ENCODE measurements at places on chromosomes 5 and 9.
A peak's percentile ranks its signal among the peaks of the same experiment; 100 is the strongest.

GRCh38 chr5:112965733-112966306, 10.8 kb upstream of the DCP2 start:
- DNase-seq = no peak

DNA sequence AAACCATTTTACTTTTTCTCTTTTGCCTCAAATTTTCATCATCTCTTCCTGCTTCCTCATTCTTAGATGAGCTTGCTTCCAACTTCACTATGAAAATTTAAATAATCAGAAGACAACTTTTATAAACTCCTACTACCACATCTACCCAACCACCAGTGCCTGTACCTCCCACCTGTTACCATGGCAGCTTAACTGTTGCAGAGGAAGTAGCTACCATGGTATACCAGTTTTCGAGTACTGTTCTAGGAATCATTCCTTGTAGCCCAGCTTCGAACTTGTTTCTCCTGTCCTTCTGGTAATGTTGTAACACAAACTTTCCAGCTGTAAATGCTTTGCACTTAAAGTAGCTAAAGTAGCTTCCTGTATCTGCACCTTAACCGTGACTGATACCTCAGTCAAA, 266.8 kb upstream of the NREP start:
- no peak for DNase-seq

GRCh38 chr9:137679695-137680305, 61.0 kb downstream of the EHMT1 start:
- DNase-seq = no peak

GRCh38 chr9:123262338-123262737, 6.0 kb downstream of the STRBP start:
- DNase-seq = no peak

DNA sequence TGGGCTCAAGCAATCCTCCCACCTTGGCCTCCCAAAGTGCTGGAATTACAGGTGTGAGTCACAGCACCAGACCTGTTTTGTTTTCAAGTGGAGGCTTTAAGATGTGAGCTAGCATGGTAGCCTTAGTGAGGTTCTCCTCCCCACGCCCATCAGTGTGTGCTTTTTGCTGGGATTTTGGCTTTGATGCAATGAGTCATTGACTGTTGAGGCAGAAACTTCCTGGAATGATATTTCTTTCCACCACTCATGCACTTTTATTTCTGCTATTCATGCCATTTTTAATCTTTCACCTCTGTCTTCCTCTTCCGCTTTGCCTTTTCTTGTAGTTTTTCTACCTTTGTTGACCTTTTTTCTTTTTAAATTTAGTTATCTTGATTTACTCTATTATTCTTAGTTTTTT, 4.2 kb upstream of the NFIL3 start:
- no peak for DNase-seq

DNA sequence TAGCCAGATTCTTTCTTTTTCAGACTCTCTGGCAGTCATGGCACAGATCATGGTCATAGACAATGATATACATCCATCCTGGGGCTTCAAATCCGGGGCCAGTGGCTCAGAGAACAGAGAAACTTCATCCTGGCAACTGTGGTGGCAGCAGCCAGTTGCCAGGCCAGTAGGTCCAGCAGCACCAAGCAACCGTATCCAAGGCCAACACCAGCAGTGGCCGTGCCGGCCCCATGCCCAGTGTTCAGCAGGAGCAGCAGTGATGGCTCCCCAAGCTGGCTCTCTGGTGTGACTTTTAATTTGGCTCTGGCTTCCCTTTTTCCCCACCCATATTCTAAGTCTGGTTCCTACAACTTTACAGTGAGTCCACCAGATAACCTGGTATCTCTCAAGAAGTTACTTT, 300.5 kb downstream of the DEPDC1B start:
- DNase-seq = no peak

- DNase-seq = no peak
These were observed 708.0 kb upstream of the GRAMD2B start for GRCh38 chr5:125715216-125715615.

- peak; percentile 25 for DNase-seq
These were observed 79.3 kb downstream of the BRINP1 start for GRCh38 chr9:119289740-119290433.

DNA sequence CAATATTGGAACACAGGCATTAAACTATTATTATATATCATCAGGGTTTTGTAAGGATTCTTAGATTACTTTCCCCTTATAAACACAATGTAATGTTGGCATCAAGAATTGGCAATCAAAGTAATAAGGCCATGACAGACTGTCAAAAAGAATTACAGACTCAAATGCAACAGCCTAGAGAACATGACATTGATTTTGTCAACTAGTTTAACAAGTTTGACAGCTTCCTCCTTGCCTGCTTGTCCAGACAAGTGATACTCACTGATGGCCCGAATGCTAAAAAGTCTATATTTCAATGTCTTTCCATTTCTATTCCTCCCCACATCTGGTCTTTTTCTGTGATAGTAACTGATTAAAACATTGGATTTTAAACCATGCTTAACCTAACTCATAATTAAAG, 6.4 kb upstream of the ANKRD31 start:
- DNase-seq = no peak
